ENCODE measurements at places on chromosomes 12 and 14.

GRCh38 chr14:21267431-21267845, 1.8 kb downstream of the HNRNPC start:
- no peak for DNase-seq

DNA sequence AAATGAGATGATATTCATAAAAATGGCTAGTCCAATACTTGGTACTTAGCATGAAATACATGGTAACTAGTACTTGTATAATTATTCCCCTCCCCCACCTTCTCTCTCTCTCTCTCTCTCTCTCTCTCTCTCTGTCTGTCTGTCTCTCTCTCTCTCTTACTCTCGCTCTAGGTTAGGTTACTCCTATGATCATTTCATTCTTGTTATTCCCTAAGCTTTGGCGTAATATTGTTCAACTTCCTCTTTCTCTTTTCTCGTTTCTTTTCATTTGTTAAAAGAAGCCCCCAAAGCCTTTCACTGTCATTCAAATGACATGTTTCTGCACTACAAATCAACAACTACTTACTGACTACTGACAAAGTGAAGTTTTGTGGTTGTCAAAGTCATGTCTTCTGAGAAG, 89.8 kb downstream of the GRIP1 start:
- no peak for DNase-seq

- DNase-seq = no peak
Observed at GRCh38 chr12:125191361-125192087, 126.3 kb downstream of the AACS start.

DNA sequence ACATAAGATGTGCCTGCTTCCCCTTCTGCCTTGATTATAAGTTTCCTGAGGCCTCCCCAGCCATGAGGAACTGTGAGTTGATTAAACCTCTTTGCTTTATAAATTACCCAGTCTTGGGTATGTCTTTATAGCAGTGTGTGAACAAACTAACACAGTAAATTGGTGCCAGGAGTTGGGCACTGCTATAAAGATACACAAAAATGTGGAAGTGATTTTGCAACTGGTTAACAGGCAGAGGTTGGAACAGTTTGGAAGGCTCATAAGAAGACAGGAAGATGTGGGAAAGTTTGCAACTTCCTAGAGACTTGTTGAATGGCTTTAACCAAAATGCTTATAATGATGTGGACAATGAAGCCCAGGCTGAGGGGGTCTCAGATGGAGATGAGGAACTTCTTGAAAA, 264.1 kb downstream of the DACT1 start:
- no peak for DNase-seq

DNA sequence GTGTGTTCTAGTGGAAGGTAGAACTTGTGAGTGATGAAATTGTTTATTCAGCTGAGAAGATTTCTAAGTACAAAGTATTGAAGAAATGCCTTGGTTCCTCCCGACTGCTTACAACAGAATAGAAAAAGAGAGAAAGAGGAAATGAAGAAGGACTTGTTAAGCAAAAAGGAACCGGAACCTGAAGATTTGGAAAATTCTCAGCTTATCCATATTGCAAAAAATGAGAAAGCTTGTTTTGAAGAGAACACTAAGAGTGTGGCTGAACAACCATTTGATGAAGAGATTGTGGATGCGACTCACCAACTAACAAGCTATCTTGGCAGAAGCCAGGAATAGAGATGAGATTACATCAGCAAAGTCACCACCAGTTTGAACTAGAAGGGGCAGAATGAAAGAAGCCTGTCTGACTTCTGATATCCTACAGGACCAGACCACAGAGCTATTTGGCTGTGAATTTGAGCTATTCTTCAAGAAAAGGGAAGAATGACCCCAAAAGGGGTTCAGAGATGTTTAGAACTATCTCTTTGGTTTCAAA, 15.1 kb downstream of the NDUFA9 start:
- no peak for DNase-seq

DNA sequence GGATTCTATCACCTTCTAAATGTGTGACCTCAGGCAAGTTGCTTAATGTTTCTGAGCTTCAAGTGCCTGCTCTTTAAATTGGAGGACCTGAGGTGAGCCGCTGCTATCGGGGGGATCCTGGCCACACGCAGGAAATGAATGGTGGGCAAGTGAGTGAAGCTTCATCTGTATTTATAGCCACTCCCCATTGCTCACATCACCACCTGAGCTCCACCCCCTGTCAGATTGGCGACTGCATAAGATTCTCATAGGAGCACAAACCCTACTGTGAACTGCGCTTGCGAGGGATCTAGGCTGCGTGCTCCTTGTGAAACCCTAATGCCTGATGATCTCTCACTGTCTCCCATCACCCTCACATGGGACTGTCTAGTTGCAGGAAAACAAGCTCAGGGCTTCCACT, 158.6 kb upstream of the CCND2 start:
- no peak for DNase-seq

GRCh38 chr14:102986810-102987579, 64.5 kb downstream of the AMN start:
- DNase-seq = no peak

GRCh38 chr14:73717711-73718417, 3.7 kb upstream of the PNMA1 start:
- no peak for DNase-seq

GRCh38 chr14:102431751-102432150, 69.0 kb downstream of the TECPR2 start:
- no peak for DNase-seq

GRCh38 chr12:50282721-50283228, 545 bp downstream of the LIMA1 start:
- DNase-seq = no peak

- no peak for DNase-seq
Observed at GRCh38 chr14:105368426-105368825, 29.9 kb upstream of the TEX22 start.

DNA sequence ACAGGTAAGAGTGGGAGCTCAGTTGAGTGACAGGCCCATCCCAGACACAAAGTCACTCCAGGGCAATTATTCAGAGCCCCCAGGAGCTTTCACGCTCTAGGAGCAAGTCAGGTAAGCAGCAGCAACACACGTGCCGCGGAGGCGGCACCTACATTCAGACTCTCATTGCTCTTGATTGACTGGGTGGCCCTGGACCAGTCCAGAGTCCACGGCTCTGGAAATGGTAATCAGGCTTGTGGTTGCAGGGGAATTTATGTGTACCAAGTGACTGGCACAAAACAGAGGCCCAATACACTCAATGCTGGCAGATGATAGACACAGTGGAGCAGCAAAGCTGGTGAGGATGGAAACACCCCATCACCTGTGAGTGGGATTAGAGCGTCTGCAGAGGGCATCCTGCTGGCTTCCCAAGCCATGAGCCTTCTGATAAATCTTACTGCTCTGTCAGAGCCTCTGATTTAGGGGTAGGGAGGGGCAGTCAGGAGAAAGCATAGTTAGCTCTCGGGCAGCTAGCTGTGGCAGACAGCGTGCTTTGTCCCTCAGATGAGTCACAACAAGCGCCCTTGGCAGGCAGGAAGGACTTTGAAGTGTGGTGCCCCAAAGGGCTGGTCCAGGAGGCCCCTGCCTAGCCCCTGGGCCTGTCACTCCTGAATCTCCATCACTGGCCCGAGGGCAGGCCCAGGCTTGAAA, 344.7 kb downstream of the CACNA1C start:
- no peak for DNase-seq

DNA sequence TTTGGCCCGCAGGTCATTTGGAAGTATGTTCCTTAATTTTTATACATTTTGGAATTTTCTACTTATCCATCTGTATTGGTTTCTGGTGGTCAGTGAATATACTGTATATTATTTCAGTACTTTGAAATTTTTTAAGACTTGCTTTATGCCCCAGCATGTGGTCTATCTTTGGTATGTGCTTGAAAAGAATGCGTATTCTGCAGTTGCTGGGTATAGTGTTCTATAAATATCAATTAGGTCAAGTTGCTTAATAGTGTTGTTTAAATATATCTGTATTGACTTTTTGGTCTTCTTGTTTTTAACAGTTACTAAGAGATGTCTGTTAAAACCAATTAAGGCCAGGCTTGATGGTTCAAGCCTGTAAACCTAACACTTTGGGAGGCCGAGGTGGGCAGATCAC, 21.7 kb upstream of the SIX1 start:
- DNase-seq = no peak

GRCh38 chr12:83040339-83040738, 353.6 kb downstream of the TMTC2 start:
- DNase-seq = no peak

DNA sequence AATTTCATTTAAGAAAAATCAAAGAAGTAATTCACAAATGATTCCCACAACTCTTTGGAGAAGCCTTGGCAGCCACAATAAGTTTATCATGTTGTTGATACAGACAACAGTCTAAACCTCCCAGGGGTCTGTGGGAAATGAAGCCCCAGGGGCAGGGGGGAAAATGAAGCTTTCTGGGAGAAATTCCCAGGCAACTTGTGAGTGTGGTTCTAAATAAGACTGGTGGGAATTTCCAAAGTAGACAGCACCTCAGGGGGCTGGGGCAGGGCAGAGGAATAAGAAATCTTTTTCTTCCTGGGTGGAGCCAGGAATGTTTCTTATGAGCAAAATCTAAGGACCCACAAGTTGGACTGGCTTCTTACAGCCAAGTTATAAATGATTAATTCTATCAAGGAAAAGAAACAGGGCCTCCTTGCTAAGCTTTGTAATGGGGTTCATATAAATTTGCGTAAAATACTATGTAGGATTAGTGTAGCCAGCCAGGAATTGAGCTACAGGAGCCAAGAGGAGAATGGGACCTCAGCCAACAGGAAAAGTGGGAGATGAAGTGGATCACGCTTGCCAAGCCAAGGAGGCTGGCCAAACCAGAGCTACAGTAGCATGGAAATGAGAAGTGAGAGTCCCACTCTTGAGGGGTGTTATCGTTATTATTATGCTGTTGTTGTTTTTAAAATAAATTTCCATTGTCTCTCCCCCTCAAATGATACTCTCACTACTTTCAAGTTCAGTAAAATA, 182.9 kb upstream of the FAR2 start:
- no peak for DNase-seq

DNA sequence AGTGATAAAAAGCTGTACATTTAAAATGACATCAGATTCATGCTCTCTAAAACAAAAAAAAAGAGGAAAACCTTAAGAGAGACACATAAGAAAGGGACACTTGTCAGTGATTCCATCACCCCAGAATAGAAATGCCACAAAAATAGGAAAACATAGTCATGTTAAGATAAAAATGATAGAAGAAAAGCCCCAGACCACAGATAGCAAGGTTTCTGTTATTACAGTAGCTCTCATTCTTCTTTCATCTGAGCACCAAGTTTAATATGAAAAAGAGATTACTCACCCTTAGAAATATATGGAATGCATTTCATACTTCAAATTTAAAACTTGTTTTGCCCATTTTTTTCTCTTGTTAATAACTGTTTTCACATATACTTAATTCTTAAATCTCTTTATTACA, 217.2 kb downstream of the EGLN3 start:
- DNase-seq = no peak

DNA sequence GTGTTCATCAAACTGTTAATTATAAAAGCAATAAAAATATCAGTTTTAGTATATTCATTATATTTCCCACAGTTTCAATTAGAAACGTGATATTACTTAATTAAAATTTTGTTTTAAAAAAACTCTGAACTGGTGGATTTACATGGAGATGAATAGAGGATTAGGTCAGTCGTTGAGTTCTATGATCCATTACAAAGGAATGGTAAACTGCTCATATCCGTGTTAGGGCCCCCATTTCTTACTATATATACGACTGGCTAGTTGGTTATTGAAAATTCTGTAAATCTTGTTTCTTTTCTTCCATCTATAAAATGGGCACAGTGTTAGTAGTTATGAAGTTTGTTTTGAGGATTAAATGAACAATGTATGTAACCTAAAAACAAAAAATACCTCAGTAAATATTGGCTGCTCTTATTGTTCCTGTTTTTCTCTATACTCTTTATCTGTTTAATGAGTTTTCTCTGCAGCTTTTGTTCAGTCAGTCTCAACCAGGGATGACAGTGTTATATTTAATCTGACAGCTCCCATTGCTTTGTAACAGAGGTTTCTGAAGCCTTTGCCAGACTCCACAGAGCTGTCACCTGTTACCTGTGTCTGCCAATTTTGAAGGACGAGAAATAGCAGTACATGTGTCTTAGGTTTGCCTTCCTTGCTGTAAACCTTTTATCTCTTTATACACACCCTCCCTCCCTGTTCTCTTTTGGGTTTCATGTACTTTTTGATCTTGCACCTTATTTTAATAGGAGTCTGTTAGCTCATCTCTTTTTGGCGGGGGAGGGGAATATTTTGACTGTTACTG, 41.5 kb downstream of the FRS2 start:
- DNase-seq = no peak

- DNase-seq = no peak
Observed at GRCh38 chr12:23340351-23340750, 609.1 kb downstream of the SOX5 start.

DNA sequence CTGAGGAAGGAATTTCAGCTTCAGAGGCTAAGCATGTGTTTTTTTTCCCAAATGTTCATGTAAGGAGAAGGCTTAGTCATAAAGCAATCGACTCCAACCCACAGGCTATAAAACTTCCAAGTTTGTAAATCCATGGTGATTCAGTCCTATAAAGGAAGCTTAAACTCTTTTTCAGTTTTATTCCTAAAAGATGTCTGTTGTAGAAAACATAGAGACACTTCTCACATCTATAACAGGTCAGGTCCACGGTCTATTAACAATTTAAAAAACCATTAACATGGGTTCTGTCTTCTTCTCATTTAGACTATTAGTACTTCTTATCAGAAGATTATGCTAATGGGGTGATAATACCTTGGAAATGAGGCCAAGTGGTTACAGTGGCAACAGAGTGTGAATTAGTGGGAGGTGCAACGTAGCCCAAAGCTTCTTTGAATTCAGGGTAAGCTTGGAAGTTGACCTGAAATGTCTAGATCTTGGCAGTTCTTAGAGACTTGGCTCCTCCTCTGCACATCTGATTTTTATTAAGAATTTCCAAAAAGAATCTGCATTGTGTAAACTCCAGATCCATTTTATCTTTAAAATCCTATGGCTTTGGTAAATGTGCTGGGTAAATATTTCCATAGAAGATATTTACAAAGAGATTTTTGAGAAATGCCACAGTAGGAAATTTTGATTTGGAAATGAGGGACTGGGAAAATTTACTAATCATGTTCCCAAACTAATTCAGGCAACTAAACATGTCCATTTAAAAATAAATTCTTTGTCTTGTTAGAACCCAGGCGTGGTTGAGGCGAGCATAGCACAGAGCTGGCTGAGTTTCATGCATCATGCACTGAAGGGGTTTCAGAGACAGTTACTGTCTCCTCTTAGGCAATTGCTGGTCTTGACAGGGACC, 86.4 kb downstream of the EML1 start:
- no peak for DNase-seq

GRCh38 chr12:25130741-25131188, 64.2 kb downstream of the DNAI7 start:
- no peak for DNase-seq

DNA sequence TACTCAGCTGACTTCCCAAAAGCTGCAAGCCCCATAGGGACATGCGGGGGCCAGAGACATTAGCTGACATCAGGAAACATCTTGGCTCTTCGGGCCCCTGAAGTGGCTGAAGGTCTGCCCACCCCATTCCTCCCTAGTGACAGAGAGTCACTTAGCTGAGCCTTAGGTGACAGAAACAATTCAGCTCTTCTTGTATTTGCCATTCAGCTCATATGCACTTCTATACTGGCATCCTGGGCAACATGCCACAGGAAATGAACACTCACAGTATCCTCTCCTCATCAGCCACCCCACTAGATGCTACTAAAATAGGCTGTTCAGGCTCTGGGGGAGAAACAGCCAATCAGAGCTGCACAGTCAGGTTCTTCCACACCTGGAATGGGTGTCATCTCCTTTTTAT, 3.4 kb downstream of the DCTN2 start:
- no peak for DNase-seq

Measured in cortex of kidney (tissue), 1 donor.